ENCODE measurements at places on chromosomes 11 and 22.

DNA sequence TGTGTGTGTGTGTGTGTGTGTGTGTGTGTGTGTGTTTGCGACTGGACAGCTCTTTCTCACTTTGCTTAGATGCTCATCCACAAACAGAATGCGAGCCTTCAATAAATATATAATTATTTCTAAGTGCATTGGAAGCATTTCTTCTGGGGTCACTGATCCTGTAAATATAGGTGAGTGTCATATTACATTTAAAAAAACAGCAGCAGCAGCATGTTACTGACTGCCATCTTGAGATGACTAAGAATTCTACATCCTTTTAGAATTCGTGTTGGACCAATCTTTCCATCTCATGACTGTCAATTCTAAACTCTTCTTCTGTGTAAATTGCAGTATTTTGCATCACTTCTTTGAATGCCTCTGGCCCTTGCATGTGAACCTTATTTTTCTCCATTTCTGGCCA, 238.0 kb upstream of the DDI1 start:
- no peak for DNase-seq

DNA sequence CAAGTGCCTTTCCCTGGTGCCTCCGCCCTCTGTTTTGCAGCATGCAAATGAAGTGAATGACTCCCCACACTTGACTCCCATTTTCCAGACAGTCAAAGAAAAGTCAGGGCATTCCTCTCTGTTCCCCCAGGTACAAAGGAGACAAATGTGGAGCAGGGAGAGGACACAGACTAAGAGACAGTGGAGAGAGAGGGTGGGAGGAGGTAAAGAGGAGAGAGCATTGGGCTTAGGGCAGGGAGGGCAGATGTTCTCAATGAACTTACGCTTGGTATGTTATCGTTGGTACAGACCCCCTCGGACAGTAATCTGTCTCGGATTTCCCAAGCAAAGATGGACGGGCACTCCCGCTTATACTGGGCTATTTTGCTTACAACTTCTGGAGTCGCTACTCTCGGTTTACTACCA, 9.8 kb downstream of the PAX6 start:
- no peak for DNase-seq

DNA sequence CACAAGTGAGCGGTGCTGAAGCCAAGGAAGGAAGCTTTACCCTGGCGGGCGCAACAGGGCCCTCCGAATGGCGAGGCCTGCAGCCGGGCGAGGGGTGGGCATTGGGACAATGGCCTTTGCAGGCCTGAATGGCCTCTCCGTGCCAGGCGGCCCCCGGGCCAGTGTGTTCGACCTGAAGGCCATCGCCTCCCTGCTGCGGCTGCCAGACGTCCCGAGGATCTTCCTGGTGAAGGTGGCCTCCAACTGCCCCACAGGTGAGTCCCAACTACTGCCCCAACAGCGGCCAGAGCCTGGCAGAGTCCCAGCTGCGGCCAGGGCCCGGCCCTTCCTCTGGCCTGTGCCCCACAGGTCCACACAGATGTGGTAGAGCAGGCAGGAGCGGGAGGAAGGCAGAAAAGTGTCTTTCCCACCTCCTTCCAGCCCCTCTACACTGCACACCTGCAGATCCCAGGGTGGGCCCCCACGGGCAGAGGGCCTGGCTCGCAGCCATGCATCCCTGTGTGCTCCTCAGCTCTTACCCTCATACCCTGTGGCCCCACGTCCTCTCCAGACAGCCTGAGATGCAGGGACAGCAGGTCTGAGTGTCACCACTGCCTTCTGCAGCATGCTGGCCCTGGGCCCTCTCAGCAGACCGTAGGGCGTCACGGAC, 11.3 kb downstream of the PHLDA2 start:
- DNase-seq = no peak

DNA sequence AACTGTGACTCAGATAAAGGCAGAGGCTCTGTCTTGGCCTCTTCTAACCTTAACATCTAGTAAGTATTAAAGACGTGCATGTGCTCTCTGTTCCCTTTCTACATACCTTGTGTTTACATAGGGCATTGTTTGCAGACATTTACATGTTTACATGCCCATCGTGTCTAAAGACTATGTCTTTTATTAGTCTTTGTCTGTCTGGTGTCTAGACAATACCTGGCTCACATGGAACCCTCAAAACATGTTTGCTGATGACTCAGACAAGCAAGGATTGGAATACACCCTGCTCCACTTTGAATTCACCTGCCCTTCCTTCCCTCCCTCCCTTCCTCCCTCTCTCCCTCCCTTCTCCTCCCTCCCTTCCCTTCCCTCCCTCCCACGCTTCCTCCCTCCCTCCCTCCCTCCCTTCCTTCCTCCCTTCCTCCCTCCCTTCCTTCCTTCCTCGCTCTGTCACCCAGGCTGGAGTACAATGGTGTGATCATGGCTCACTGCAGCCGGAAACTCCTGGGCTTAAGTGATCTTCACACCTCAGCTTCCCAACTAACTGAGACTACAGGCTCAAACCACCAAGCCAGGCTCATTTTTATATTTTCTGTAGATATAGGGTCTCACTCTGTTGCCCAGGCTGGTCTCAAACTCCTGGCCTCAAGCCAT, 23.7 kb upstream of the SORL1-AS1 start:
- no peak for DNase-seq

DNA sequence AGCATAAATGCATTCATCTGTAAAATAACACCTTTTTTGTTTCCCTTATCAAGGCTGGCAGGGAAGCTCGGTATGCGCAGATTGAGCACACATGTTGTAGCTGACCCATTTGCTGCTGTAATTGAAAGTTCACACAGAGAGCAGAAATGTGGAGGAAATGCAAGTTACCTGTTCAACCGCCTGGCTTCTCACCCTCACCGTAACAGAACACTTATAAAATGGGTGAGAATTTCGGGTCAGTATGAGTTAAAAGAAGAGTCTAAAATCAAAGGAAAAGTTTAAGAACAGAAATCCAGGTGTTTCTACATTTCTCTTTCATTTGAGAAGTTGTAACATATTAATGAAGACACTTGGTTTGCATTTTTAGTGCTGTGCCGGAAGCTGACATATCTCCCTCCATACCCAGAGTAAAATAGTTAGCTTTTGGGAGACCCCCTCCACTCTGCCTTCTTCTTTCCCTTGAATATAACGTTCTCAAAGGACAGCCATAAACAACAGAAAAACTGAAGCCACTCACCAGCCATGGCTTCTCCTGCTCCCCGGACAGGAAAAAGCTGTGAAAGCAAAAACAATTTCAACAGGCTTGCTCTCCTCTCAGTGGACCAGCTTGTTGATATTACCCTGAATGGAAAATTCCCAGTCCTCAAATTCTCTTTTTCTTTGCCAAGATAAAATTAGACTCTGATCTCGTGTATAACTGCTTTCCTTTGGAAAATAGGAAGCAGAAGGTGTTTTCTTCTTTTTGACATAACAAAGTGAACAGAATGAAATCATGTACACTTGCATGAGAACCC, at the start of gene CASP12:
CASP12 (minus strand) TSS at position 570 of the 794 bp plus-strand sequence.
- DNase-seq = no peak

- peak; percentile 43 for DNase-seq
These were observed 472 bp downstream of the APOA5 start for GRCh38 chr11:116791002-116791812.

DNA sequence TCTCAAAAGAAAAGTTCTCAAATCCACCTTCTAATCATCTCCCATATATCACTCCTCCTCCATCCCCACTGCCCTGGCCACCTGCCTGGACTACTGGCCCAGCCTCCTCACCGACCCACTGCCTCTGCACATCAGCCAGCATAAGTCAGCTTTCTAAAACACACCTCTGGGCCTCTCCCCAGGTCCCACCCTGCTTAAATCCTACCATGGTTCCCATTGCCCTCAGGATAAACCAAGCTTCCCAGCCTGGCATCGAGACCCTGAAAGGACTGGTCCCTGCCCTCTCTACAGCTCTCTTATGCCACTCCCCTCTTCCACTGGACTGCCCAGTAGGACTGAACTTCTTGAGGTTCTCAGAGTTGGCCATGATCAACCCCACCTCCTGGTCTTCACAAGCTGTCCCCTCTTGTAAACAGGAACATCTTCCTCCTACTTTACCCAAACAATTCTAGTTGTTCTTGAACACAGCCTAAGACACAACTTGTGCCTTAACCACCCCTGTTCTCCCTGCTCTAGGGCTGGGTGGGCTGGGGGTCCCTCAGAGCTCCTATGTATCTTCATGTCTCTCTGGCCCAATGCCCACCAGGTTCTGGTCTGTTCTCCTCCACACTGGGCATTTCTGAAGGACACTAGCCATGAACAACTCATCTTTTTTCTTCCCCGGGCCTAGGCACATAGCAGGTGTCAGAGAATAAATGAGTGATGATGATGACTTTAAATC, 12.6 kb upstream of the P2RY6 start:
- DNase-seq = no peak

- DNase-seq = no peak
These were observed 84.5 kb downstream of the ISX start for GRCh38 chr22:35150183-35151107.

DNA sequence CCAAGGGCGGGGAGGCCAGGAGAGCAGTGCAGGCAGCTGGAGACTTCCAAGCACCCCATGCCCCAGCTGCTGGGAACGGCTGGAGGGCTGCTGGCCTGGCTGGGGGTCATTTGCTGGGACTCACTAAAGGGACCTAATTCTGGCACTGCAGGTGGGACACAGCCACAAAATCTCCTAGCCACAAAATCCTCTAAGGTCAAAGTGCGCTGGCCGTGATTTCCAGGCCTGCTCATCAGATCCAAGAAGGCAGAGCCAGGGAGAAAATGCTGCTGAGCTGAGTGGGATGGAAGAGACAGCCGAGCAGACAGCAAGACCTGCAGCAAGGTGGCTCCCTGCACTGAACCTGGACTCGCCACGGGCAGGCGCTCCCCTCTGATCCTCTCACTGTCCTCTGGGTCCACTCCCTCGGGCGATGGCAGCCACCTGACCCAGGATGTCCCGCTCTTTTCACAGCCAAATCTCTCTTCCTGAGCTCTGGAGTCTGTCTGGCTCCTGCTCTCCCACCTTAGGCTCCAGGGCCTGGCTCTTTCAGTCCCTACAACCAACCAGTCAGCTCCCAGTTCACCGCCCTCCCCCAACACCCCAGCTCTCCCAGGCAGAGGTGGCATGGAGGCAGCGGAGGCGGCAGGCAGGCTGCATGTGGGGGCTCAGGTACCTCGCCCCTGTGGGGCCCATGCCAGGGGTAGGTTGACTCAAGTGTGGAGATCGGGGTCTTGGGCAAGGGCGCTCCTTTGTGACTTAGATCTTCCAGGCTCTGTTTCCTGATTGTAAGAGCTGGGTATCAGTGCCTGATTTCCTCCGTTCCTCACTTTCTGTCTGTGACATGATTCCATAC, 14.5 kb downstream of the OVOL1 start:
- no peak for DNase-seq

GRCh38 chr22:42375982-42376381, 56.2 kb downstream of the NFAM1 start:
- no peak for DNase-seq

DNA sequence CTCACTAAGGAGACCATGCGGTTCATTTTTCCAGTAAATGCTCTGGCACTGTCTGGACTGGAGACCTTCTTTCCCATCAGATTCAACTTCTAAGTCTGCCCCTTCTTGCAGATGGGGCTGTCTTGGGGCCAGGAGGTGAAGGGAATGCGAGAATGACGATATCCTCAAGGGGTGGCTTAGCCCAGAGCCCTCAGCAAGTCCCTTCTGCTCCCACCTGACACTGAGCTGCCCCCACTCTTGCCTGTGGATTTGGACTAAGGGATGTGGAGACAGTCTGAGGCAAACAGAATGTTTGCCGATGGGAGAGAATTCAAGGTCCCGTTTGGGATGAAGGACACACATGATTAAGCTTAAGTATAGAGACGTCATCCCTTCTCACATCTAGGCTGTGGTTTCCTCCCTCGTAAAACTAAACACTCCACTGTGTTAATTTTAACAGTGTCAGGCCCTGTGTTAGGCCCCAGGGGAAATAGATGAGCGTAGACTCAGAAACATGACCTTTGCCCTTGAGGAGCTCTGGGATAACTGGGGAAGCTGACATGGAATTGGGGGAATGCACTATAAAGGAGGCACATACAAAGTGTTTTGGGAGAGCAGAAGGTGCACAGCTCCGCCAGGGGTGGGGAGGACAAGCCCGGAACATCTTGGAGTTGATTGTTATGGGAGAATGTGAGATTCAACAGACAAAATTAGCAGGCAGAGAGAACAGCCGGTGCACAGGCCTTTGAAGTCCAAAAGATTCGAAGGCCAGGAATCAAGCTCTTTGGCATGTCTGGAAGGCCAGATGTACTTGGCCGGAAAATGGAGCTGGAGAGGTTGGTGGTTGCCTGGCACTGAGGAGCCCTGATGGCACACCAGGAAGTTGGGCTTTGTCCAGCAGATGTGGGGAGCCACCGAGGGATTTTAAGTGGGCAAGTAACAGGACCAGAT, 71.6 kb downstream of the ST3GAL4 start:
- no peak for DNase-seq

DNA sequence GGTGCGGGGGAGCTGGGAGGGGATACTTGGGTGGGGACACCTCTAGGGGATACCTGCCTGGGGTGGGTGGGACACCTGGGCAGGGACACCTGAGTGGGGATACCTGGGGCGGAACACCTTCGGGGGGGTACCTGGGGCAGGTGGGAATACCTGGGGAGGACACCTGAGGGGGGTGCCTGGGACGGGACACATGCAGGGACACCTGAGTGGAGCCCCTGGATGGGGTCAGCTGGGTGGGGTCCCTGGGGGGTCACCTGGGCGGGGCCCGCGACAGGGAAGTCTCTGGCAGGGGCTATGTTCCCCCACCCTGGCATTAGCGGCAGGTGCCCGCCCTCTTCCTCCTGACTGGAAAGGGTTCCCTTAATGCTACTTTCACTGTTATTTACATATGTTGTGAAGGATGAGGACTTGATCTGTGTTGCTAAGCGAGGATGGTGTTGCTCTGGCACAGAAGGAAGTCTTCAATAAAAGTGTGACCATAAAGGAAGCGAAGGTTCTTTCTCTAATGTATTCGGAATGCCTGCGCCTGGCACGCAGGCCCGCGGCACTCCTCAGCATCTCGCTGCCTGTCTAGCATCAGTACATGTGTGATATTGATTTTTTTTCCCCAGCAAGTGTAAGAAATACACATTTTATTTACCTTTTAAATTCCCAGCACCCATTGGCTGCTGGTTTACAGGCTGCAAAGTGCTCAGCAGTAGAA, 801.7 kb downstream of the BRD1 start:
- DNase-seq = no peak

DNA sequence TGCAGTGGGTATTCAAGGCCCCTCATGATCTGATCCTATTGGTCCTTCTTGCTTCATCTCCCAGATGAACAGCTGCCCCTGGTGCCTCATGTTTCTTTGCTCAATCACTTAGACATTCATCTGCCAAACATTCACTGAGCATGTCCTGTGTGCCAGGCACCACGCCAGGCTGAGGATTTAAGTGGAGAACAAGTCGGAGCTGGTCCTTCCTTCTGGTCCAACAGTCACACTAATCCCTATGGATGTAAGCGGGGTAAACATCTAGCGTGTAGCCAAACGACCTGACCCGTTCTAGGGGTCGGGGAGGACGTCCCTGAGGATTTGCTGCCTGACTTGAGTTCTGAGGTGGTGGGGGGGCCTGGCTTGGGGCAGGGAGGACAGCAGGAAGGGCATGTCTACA, 21.9 kb downstream of the ZMAT5 start:
- no peak for DNase-seq

GRCh38 chr11:68963779-68964178, 17.0 kb downstream of the MRGPRD start:
- no peak for DNase-seq

- DNase-seq = no peak
These were observed 15.3 kb downstream of the PHF21A start for GRCh38 chr11:46105926-46106325.
